ENCODE measurements at places on chromosomes 7 and 10. TPM values are rescaled to one million over a fixed set of nuclear protein-coding genes. Genes with fewer than 3 reads are reported as not detected.

Gene HOXA2
- total RNA-seq, result 1.3 TPM

Gene SPDYE1
- not detected for total RNA-seq

Gene ADCY1
- total RNA-seq, result 29.4 TPM

Gene NKX2-3
- total RNA-seq, result not detected

Gene SLC26A3
- total RNA-seq, result not detected

Gene AOAH
- total RNA-seq, result not detected

Gene CABCOCO1
- total RNA-seq, result 1.7 TPM

Gene GPER1
- 4.9 TPM for total RNA-seq

Gene HKDC1
- total RNA-seq, result under 0.01 TPM
